Kidney tubule cell (primary cell): ENCODE measurements at places on chromosomes 1 and 21.

DNA sequence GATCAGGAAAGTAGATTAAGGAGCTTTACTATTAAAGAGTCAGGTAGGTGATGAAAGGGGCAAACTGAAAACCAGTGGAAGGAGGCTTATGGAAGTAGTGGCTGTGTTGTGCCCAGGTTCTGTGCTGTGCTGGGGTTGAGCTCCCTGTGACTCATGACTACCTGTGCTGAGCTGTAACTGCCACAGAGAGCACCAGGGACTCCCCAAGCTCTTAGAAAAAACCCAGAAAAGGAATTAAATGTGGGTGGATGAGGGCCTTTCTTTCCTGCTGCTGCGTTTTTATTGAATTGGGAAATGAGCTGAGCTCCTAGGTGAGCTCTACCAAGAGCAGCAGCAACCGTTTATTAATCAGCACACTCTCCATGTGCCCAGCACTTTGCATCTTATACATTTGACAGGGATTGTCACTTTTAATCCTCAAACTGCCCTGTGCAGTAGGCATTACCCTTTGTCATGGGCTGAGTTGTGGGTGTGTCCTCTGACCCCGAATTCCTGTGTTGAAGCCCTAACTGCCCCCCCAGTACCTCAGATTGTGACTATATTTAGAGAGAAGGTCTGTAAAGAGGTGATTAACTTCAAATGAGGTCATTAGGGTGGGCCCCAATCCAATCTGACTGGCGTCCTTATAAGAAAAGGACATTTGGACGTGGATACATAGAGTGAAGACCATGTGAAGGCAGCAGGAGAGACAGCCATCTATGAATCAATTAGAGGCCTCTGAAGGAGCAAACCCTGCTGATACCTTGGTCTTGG, 65.4 kb downstream of the AK4 start:
- DNase-seq: no peak

DNA sequence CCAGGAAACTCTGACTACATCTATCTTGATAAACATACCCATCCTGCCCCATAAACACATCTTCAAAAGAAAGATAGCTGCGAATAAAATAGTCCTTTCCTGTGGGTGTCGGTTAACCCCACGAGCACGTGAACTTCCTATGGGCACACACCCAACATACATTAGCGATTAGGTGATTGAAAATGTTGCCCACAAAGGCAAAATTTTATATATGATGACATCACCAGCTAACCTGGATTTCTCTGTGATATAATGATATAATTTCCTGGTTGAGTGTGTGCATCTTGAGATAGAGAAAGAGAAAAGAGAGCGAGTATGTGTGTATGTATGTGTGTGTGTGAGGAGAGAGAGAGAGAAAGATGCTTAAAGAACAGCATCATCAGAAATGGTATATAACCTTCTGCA, 296.1 kb downstream of the PTPRC start:
- DNase-seq: peak; percentile 64

- DNase-seq: peak; percentile 44
Measured at GRCh38 chr1:179061360-179062282, 20.2 kb upstream of the TOR3A start.

DNA sequence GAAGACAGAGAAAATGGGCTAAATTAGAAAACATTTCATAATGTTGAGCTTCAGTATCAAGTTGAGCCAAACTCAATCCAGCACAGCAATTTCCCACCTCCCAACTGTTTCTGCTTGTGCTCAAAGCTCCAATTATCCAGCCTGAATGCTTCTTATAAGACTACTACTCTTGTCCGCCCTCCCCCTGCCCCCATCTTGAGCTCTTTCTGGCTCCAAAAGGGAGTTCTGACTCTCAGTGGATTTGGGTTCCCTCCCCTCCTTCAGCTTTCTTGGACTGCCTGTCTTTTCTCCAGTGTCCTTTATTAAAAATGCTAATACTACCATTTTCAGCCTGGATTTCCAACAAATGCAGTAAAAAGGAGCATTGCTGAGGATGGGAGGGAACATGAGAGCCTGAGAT, 174.8 kb downstream of the ASTN1 start:
- DNase-seq: no peak

- no peak for DNase-seq
Measured at GRCh38 chr21:31753949-31754707, 22.2 kb upstream of the SCAF4 start.

DNA sequence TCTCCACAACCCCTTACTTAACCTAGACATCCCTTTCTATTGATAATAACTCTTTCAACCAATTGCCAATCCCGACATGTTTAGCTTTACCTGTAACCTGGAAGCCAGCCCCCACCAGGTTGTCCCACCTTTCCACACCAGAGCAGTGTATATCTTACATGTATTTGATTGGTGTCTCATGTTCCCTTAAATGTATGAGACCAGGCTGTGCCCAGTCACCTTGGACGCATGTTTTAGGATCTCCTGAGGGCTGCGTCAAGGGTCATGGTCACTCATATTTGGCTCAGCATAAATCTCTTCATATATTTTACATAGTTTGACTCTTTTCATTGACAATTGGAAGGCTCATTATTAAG, 5.3 kb upstream of the SLC19A1 start:
- no peak for DNase-seq

- peak; percentile 95 for DNase-seq
Measured at GRCh38 chr1:91731815-91732214, 154.1 kb downstream of the TGFBR3 start.
